Activated T-helper 9 cell treated with anti-CD3 and anti-CD28 coated beads, Interleukin-2, amount 50 U/mL, for 16 hours (primary cell): ENCODE measurements at places on chromosomes 11 and 22.

GRCh38 chr11:71437399-71437798 is 10.8 kb downstream of the DHCR7 start:
- DNase-seq, result no peak

- no peak for DNase-seq
Measured at GRCh38 chr11:5204787-5205186, 4.3 kb upstream of the OR51V1 start.

DNA sequence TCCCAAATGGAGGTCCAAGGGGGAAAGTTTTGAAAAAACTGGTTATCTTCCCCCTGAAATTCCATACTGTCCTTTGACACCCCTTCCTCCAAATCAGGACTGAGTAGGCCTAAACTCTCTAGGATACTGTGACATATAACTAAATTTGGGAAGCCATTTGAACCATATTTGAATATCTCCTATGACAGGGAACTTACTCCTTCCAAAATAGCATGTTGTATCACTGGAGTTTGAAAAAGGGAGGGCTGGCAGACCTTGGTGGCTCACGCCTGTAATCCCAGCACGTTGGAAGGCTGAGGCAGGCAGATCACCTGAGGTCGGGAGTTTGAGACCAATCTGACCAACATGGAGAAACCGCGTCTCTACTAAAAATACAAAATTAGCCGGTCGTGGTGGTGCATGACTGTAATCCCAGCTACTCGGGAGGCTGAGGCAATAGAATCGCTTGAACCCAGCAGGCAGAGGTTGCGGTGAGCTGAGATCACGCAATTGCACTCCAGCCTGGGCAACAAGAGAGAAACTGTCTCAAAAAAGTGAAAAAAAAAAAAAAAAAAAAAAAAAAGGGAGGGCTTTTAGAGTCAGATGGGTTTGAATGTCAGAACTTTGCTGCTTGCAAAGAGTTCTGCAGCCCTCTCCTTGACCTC is 42.4 kb downstream of the PIK3C2A start:
- DNase-seq, result no peak

DNA sequence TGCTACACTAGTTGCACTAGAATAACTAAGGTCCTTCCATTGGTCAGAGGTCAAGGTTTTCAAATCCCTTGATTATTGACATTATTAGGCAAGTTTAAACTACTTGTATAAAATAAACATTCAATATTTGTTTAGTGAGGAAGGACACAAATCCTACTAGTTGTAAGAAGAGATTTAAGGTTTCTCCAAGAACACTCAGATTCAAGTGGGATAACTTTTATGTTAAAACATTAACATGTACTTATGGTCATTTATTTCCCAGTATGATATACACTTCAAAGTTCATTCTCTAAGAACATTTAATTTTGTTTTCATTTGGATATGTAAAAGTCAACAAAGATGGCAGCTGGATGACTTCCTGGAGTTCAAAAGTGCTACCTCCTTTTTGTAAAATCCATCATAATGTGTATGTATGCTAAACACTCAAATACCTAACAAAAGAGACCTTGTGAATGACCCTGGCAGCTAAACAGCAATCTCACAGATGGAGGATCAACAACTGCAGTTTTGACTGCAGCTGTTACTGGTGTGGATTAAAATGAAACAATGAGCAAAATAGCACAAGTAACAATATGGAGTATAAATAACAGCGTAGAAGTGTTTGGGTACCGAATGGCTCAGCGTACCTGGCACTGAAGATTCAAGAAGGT is 1.5 kb downstream of the CCDC90B start:
- no peak for DNase-seq

GRCh38 chr11:92627615-92628256 is 341.7 kb upstream of the MTNR1B start:
- no peak for DNase-seq

DNA sequence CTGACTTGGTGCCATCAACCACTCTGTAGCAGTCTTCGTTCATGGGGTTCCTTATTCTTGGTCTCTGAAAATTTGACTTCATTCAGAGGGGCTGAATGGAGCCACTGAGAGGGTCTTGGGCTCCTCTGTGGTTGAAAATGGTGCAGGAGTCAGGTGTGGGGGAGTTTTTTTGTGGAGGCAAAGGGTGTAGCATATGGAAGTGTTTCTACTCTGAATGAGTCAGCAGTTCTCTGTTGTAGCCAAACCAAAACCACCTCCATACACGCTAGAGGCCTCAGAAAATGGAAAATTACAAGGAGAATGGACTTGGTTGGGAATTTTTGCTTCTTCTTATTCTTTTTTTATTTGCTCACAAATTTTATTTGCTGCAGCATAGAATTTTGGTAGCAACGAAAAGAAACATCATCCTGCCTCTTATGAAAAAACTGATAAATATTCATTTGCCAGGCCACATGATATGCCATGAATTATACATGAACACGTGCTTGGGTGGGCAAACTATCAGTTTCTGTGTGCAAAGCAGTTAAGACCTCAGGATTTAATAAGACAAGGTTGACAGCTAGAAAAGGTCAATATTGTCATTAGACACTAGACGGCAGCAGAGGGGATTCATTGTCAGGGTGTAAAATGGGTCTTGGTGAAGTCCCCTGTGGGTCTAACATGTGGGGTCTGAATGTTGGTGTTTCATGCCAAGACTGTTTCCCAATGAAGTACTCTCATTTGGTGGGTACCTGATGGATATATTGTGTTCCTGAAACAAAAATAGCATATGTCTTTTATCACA is 111.7 kb downstream of the MYO18B start:
- DNase-seq, result no peak

DNA sequence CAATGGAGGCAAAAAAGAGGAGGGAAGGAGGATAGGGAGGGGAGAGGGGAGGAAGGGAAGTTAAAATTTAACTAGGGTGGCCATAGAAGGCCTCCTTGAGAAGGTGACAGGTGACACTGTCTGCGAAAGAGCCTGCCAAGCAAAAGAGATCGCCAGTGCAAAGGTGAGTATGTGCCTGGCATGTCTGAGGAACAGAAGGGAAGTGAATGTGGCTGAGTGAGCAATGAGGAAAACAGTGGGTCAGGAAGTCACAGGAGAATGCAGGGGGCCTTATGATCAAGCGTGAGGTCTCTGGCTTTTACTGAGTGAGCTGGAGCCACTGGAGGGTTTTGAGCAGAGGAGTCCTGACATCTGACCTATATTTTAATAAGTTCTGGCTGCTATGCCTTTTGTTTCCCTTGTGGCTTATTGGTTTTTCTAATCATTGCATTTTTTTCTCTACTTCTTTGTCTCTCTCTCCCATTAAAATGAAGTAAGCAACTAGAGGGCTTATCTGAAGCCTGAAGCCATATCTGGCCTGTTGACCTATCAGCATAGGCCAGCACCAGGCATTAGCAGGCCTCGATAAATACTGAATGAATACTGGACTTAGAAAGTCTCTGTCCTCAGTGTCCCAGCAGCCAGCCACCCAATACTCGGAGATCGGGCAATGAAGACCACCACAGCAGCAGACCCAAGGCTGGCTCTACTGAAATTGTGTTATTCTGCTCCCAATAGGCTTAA is 5.6 kb downstream of the AP1B1 start:
- DNase-seq, result no peak

GRCh38 chr11:3860375-3860774 is 4.9 kb downstream of the STIM1 start:
- DNase-seq, result no peak

GRCh38 chr11:101453682-101454081 is 130.1 kb downstream of the TRPC6 start:
- DNase-seq, result no peak

GRCh38 chr11:117107701-117108590 is 9.7 kb upstream of the SIK3 start:
- DNase-seq, result no peak

DNA sequence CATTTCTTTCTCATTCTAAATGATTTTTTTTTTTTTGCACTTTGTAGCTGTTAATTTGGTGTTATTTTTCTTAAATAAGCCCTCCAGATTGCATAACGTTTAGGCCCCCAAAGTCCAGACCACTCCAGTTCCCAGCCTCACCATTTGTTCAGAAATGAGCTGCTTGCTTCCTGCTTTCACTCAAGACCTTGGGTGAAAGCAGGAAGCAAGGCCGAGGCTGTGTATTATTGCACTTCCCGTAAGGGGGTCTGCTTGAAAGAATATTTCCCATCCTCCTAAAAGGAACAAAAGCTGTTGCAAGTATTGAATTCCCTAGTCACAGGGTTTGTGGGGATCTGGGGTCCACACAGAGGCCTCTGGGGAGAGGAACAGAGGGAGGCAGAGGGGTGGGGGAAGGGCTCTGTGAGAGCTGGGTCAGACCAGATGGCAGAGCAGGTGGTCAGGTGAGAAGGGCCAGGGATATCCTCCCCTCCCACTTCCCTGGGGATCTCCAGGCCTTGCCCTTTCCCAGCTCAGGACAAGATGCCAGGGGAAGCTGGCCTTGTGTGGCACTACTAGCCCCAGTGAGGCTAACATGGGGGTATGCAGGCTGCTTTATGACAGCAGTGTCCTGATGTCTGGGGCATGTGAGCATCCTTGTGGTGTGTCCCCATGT is 51.6 kb upstream of the MYEOV start:
- no peak for DNase-seq

DNA sequence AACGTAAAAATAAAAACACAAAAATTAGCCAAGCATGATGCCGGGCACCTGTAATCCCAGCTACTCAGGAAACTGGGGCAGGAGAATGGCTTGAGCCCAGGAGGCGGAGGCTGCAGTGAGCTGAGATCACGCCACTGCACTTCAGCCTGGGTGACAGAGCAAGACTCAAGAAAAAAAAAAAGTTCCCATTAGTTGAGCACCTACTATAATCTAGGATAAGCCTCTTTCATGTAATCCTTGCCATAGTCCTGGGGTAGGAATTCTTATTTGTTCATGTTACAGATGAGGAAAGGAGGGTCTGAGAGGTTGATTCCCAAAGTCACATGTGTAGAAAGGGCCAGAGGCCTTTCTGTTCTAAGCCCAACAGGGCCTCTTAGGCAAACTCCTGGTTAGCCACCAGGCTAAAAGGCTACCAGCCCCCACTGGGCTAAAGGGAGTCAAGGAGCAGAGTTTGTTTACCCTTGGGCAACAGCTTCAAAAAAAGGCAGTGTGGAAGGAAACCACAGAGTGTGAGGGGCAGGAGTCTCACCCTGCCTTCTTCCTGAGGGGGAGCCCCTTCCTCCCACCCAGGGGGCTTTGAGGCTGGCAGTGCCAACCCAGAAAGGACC is 21.6 kb upstream of the CSNK1E start:
- no peak for DNase-seq

GRCh38 chr11:68938816-68939582 is 35.3 kb downstream of the IGHMBP2 start:
- DNase-seq, result no peak

GRCh38 chr22:29206372-29207242 is 911 bp downstream of the EMID1 start:
- no peak for DNase-seq

DNA sequence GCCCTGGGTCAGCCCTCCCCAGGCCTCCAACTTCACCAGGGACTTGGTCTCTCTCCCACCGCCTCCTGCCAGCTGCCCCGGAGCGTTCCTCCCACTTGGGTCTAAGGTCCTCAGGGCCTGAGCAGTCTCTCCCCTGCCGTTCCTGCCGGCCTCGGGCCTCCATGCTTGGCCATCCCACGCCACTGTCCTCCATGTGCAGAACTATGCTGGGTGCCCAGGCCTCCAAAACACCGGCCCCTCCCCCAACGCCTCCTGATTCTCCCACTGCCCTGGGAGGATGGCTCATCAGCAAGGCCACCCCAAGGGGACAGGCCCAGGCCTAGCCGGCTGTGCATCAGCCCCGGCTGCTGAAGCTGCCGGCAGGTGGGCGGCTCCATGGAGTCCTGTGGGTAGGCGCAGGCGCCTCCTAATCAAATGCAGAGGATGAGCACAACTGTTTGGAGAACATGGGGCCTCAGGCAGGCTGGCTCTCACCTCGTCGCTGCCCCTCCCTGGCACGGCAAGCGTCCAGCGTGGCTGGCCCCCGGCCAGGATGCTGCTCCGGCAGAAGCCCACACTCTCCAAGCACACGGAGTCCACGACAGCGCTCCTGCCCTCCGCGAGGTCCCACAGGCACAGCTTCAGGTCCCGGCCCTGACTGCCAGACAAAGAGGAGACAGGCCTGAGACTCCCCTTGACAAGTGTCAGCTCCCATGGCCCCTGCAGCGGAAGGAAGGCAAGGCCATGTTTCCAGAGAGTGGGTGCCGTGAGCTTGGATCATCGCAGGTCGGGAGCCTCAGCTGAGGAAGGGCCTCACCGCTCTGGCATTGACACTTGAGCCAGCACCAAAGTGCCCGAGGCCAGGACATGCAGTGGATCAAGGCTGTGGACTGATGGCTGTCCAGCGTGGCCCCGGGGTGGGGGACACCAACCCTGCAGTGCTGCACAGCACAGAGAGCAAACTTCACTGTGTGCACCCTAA is 42.6 kb downstream of the GNB1L start:
- no peak for DNase-seq

GRCh38 chr11:119368121-119369034 is 13.1 kb downstream of the USP2 start:
- DNase-seq, result no peak

GRCh38 chr11:133746663-133747306 is 98.5 kb downstream of the SPATA19 start:
- DNase-seq, result no peak

DNA sequence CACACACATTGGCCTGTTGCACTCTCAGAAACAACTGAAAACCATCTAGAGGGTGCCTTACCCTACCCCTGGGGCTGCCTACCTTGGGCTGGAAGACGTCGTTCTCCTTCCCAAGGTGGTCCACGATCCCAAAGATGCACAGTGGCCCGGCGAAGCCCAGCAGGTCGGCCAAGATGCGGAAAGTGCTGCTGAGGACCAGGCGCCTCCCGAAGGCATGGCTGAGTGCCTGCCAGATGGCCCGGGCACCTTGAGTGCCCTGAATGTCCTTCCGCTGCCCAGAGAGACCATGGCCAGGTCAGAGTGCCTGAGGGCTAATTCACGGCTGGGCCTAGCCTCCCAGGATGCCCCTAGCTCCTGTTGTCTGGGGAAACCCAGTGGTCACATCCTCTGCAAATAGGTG is 16.2 kb downstream of the ABCC8 start:
- no peak for DNase-seq

- no peak for DNase-seq
Measured at GRCh38 chr11:121479698-121480238, 27.0 kb upstream of the SORL1-AS1 start.

GRCh38 chr11:77783025-77783424 is 37.5 kb downstream of the RSF1 start:
- no peak for DNase-seq

DNA sequence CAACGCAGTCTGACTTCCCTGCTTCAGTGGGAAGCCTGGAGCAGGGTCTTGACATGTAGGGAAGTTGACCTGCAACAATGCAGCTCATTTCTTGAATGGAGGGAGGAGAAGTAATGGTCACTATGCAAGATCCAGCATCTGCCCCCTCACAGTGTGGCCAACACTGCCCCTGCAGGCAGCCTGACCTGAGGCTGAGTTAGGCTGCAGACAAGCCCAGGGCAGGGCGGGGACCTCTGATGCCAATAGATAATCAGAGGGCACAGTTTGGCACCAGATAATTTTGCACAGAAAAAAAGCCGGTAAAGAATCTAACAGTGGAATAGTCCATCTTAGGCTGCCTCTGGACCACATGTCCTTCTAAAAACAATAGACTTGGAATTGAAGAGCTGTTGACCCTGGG is 182.3 kb downstream of the DSCAML1 start:
- DNase-seq, result no peak
